ENCODE measurements at places on chromosomes 6 and 20.

DNA sequence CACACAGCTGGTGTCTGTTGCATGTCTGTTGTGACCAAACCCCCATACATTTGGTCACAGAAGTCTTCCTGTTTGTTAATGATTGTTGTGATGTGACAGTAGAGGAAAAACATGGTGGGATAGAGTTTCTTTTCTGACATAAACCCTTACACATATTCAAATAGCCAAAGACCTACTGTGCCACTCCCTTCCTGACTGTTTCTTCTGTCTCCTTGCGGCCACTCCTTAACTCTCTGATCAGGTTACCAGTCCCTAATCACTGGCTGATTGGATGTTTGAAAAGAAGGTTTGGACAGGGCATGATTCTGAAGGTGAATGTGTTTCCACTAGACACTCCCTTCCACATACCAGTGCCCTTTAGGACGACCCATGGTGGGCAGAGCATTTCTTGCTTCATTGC lies 101.2 kb downstream of the SCP2D1 start:
- no peak for DNase-seq

- DNase-seq = no peak
Measured at GRCh38 chr20:13659288-13659687, 20.6 kb upstream of the TASP1 start.

DNA sequence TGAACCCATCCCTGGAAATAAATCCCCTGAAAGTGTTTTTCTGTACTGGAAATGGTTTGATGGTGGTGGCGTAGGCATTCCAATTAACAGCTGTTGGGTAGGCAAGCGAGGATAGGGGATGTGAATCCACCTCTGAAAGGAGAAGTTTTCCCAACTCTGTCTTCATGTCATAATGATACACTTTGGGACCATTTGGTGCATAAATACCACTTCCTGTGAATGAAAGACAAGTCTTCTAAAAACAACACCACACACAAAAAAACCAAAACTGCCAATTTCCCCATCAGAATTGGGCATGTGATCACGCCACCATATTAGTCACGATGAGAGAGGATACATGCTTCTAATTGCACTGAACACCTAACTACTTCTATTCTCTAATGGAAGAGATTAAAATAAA lies 6.4 kb downstream of the VNN2 start:
- no peak for DNase-seq

- DNase-seq = peak; percentile 12
Measured at GRCh38 chr6:155248008-155249001, 15.5 kb upstream of the CLDN20 start.

DNA sequence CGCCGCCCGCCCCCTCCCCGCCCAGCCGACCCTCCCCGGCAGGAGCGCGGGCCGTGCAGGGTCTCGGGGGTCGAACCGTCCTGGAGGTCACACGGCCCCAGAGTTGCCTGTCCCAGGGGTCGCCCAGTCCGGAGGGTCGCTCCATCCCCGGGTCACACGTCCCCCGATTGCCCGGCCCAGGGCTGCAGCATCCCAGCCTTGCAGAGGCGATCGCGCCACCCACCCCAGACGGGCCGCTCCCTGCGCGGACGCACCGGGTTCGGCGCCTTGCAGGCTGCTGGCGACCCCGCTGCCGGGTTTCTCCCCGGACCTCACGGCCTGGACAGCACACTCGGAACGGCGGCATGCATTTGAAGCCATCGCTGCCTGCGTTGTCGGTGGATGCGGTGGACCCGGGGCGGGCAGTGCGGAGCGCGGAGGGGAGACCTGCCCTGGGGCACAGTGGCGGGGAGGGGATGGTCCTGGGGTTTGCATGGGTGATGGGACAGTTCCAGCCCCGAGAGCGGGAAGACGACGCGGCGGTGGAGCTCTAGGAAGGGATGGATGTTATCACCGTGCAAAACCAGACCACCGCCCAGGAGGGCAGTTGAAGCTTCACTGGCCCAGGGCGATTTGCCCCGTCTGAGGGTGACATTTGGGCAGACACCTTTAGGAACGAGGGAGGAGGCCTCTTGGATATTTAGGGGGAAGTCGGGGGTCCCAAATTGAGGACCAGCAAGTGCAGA lies 22.7 kb upstream of the FRMD1 start:
- no peak for DNase-seq

DNA sequence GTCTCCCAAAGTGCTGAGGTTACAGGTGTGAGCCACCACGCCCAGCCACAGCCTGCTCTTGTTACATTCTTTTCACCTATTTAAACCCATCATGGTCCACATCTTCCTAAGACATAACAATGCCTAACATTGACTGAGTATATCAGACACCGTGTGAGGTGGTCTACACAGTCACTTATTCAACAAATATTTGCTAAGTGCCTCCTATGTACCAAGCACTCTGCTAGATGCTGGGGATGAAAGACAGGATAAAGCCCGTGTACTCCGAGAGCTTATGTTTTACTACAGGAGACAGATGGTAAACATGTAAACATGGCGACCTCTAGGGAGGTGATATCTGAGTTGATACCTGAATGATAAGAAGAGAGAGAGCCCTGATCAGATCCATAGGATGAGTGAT lies 12.7 kb downstream of the BCL2L1 start:
- DNase-seq = no peak

DNA sequence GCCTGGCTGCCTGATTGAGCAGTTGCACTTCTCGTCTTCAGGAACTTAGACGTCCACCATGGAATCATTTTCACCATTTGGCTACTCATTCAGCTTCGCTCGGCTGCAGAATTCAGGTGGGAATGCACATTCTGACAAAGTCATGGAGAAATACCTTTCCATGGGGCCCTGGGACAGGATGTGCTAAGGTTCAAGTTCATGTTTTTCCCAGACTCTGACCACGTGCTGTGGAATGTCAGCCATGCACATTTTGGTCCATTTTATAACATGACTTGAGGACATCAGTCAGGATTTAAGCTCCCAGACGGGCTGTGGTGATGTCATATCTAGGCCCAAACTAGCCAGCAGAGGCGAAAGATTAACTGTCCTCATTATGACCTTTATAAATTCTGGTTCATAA lies 205.3 kb downstream of the TBXT start:
- no peak for DNase-seq

- DNase-seq = peak; percentile 62
Measured at GRCh38 chr20:10673842-10674683, at the start of gene JAG1. Gene JAG1 (minus strand): TSS chr20:10673999. CDS start chr20:10673530, 469 bp downstream.

Measured in stimulated activated CD4-positive, alpha-beta T cell treated with anti-CD3 and anti-CD28 coated beads, Interleukin-12 subunit alpha, Interleukin-12 subunit beta, amount 100 ng/mL, for 48 hours (primary cell).